Endodermal cell (in vitro differentiated cells): ENCODE measurements at places on chromosomes 16 and 17.

GRCh38 chr16:30722443-30722842 lies 23.5 kb downstream of the SRCAP start:
- H3K4me3 ChIP-seq: no peak overlapping the region
- no peaks in the 10 kb centered on the region for H3K27me3 ChIP-seq
- no peak for DNase-seq
- peaks cover 92% of the 10 kb centered on the region for H3K36me3 ChIP-seq

- peaks cover 93% of the 10 kb centered on the region for H3K36me3 ChIP-seq
- no peak overlapping the region for H3K27ac ChIP-seq
- H3K27me3 ChIP-seq: no peaks in the 10 kb centered on the region
- DNase-seq: no peak
Observed at GRCh38 chr17:61981323-61981722, 53.5 kb upstream of the INTS2 start.

DNA sequence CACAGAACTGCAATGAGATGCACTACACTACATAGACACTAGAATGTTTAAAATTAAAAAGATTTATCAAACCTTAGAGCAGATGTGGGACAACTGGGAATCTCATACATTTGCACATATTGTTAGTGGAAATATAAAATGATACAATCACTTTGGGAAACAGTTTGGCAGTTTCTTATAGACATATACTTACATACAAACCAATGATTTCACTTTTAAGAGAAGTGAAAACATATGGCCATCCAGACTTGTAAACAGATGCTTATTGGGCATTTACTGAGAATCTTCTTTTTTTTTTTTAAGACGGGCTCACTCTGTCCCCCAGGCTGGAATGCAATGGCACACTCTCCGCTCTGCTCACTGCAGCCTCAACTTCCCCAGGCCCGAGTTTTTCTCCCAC lies 50.1 kb downstream of the AXIN2 start:
- H3K27ac ChIP-seq: no peak overlapping the region
- no peaks in the 10 kb centered on the region for H3K27me3 ChIP-seq
- DNase-seq: no peak
- no peaks in the 10 kb centered on the region for H3K36me3 ChIP-seq
- H3K4me3 ChIP-seq: no peak overlapping the region
- H3K4me1 ChIP-seq: no peaks in the 10 kb centered on the region

- H3K27ac ChIP-seq: no peak overlapping the region
- no peaks in the 10 kb centered on the region for H3K36me3 ChIP-seq
- peaks cover 4% of the 10 kb centered on the region for H3K4me1 ChIP-seq
- no peak overlapping the region for H3K4me3 ChIP-seq
Observed at GRCh38 chr17:74234486-74234885, 21.1 kb downstream of the TTYH2 start.

- no peaks in the 10 kb centered on the region for H3K27me3 ChIP-seq
- no peak overlapping the region for H3K4me3 ChIP-seq
- H3K4me1 ChIP-seq: no peaks in the 10 kb centered on the region
- H3K27ac ChIP-seq: no peak overlapping the region
- no peak for DNase-seq
Observed at GRCh38 chr17:231966-232807, 50.7 kb upstream of the DOC2B start.

GRCh38 chr17:29972277-29972676 lies 30.8 kb downstream of the EFCAB5 start:
- no peak for DNase-seq
- H3K27me3 ChIP-seq: no peaks in the 10 kb centered on the region
- H3K4me3 ChIP-seq: no peak overlapping the region
- H3K27ac ChIP-seq: no peak overlapping the region
- no peaks in the 10 kb centered on the region for H3K4me1 ChIP-seq
- H3K36me3 ChIP-seq: no peaks in the 10 kb centered on the region

DNA sequence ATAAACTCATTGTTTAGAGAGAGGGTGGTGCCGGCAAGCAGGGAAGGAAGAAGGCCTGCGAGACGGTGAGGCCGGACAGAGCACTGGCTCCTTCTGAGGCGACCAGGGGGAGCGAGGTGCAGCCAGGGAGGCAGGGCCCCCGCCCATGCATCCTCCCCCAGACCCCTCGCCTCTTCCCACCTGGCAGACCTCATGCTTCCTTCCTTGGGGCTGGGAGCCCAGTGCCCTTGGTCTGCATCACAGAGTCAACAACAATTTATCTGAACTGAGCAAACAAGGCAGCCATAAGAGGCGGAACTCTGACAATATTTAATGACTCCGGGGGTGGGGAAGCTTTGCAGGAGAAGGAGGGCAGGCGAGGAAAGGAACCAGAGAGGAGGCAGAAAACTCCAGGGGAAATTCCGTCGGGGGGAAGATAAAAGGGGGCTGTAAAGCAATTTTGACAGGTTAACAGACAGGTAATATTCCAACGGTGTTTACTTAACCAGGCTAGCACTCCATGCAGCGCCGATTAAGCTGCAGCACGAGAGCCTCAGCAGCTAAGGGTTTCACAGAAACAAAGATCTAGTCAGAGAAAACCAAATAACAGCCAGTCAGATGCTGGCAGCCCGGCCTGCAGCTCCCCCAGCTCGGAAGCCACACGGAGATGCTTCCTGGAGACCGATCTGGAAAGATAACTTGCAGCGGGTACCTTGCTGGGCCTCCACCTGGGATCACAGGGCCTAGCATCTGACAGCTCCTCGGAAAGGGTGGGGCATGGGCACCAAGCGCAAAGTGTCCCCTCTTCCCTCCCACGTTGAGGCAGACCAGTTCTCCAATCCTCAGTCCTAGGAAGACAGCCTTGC lies 398.2 kb downstream of the SOX9 start:
- H3K4me3 ChIP-seq: no peak overlapping the region
- no peak overlapping the region for H3K27ac ChIP-seq
- DNase-seq: no peak
- no peaks in the 10 kb centered on the region for H3K27me3 ChIP-seq
- H3K36me3 ChIP-seq: no peaks in the 10 kb centered on the region
